NCI-H510A (cell line): ENCODE measurements at places on chromosomes 1 and 21.

- no peak for DNase-seq
Observed at GRCh38 chr1:228333739-228334115, 72.9 kb downstream of the TRIM11 start.

GRCh38 chr1:187203257-187203656 lies 374.5 kb downstream of the PLA2G4A start:
- DNase-seq: no peak

GRCh38 chr21:39581414-39581813 lies 31.3 kb upstream of the B3GALT5 start:
- DNase-seq: no peak

DNA sequence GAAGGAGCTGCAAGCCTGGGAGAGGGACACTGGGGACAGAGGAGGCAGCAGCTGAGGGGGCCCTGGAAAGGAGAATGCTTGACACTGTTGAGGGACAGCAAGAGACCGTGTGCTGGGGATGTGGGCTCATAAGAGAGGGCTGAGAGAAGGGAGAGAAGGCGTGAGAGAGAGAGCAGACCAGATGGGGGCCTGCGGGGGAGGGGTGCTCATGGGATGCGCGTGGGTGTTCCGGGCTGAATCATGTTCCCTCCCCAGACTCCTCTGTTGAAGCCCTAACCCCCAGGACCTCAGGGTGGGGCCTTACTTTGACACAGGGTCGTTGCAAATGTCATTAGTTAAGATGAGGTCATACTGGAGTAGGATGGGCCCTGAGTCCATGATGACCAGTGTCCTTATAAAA lies 40.8 kb downstream of the NTPCR start:
- DNase-seq: no peak

DNA sequence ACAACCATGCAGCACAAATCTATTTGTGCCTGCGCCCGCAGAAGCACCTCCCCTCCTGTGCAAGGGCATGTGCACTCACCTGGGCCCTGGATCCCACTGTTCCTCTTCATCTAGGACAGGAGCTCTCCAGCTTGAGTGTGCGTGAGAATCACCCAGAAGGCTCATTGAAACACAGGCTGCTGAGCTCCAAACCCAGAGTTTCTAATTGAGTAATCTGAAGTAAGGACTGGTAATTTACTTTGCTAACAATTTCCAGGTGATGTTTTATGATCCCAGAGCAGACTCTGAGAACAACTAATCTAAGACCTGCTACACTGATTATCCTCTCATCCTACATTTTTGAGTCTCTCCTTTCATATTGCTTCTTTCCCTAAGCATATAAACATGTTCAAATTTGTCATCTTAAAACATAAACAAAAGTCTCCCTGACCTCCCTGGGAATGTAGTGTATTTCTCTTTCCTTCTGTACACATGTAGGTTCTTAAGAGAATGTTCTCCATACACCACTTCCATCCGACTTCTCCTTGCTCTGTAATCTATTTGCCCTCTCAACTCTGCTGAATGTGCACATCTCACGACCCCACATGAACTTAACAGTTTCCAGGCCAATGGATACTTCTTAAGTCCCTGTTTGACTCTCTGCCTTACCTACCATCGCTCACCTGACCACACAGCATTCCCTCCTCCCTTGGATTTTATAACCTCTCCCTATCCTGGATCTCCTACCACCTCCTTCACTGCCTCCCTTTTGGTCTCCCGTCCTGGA lies 522.5 kb downstream of the SMYD3 start:
- DNase-seq: no peak

DNA sequence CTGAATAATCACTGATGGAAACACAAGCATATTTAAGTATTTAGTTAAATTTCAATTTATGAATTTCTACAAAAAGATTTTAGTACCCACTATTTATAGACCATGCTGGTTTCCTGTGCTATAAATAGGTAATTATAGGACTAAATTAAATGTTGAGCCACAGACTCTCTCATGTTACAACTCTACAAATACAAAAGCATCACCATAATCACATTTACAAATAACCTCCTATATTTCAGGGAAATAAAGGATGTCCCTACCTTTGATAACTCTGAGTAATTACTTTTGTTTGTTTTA lies 32.6 kb upstream of the CCDC190 start:
- no peak for DNase-seq

DNA sequence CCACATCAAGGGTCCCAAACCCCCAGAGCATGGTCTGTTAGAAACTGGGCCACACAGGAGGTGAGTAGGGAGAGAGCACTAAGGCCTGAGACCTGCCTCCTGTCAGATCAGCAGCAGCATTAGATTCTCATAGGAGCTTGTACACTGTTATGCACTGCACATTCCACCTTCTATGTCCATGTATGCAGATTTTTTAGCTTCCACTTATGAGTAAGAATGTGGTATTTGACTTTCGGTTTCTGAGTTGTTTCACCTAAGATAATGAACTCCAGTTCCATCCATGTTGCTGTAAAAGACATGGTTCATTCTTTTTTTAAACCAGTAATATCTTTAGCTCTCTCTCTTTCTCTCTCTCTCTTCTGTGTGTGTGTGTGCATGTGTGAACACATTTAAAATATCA lies 663 bp upstream of the GBP6 start:
- no peak for DNase-seq

DNA sequence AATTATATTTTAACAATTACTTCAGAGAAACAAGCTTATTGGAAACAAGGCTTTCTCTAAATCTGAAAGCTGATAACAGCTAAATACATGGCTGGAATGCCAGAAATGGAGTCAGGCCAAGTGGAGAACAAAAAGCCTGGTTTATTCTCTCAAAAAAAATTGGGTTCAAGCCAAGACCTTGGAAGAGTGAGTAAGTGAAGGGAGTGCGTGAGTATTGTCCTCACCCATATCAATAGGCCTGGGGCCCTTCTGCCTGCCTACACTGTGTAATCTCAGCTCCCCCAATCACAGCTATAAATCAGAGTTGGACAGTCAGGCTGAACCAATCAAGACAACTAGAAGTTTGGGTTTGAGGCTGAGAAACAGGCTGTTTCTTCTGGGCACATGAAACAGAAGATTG lies 7.4 kb downstream of the KYAT3 start:
- DNase-seq: no peak

DNA sequence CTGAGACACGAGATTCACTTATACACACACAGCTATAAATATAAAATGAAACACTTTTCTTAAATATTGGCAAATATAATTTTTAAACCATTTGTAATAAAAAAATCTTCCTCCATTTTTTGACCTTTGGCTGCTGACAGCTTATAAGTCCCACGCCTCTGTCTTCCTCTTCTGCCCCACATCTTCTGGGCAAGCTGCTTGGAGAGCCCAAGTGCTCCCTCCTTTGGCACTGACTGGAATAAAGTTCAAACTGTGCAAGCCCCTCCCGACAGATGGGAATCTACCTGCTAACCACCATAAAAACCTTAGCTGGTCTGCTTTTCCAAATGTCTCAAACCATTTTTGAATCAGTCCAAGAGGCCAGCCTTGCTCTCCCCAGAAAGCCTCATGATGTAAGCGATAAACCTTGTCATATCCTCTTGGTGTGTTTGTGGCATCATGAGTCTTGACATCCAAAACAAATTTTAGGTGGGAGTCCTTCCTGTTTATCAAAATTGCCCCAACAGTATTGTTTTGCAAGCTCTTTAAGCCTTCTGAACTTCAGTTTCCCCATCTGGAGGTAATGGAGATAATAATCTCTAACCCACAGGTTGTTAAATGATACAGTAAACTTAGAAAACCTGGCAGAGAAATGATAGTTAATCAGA lies 99.8 kb downstream of the SNX7 start:
- no peak for DNase-seq

DNA sequence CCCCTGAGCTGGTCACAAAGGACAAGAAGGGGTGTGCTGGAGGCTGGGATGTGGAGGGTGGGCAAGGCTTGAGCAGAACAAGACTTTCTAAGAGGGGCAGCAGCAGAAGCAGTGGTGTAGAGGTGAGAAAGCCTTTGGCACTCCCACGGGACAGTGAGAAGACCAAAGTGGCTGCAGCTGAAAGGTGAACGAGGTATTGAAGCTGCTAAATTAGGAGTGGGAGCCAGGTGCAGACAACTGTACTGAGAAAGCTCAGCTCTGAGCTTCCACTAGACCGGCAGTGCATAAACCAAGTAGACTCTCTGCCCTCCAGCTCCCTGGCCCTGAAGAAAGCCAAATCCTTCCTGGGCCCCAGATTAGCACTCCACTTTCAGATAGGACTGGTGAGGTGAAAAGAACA lies 93.0 kb downstream of the VWA5B1 start:
- DNase-seq: no peak

- DNase-seq: no peak
Observed at GRCh38 chr1:175656416-175656815, 87.0 kb downstream of the TNR start.

GRCh38 chr21:46157987-46158451 lies 2.6 kb upstream of the FTCD start:
- DNase-seq: no peak

DNA sequence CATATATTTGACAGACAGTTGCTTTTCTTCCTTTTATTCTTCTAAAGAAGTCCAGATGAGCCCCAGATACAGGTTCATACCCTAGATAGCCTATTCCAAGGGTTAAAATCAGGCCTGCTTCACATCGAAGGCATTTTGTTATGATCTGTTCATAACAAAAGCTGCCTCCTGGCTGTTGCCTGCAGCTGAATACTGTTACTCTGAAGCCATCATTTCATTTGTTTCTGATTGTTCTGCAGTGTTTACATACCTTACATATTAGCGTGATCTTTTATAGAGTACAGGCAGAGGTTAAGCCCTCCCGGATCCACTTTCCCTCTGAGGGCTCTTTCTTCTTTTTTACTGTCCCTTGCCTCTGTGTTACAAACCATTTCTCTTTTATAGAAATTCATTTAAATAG lies 219.0 kb upstream of the HOOK1 start:
- DNase-seq: no peak
